HCT116 (cell line): ENCODE measurements at places on chromosomes 16 and 17. TPM values are rescaled to one million over a fixed set of nuclear protein-coding genes. Genes with fewer than 3 reads are reported as not detected.

GRCh38 chr17:6048486-6048885 is 21.7 kb upstream of the WSCD1 start:
- no peak overlapping the region for H3K4me3 ChIP-seq
- DNase-seq: no peak
- H3K4me1 ChIP-seq: no peaks in the 10 kb centered on the region
- H3K27ac ChIP-seq: no peak overlapping the region
- no peaks in the 10 kb centered on the region for H3K36me3 ChIP-seq

GRCh38 chr17:73214008-73214407 is 21.2 kb downstream of the COG1 start:
- no peaks in the 10 kb centered on the region; the same call in 1 of the 2 replicates for H3K4me1 ChIP-seq
- no peak overlapping the region for H3K4me3 ChIP-seq
- H3K27me3 ChIP-seq: no peaks in the 10 kb centered on the region
- H3K36me3 ChIP-seq: peaks cover 18% of the 10 kb centered on the region
- H3K27ac ChIP-seq: no peak overlapping the region

ARL5C gene
- not detected for total RNA-seq

DNA sequence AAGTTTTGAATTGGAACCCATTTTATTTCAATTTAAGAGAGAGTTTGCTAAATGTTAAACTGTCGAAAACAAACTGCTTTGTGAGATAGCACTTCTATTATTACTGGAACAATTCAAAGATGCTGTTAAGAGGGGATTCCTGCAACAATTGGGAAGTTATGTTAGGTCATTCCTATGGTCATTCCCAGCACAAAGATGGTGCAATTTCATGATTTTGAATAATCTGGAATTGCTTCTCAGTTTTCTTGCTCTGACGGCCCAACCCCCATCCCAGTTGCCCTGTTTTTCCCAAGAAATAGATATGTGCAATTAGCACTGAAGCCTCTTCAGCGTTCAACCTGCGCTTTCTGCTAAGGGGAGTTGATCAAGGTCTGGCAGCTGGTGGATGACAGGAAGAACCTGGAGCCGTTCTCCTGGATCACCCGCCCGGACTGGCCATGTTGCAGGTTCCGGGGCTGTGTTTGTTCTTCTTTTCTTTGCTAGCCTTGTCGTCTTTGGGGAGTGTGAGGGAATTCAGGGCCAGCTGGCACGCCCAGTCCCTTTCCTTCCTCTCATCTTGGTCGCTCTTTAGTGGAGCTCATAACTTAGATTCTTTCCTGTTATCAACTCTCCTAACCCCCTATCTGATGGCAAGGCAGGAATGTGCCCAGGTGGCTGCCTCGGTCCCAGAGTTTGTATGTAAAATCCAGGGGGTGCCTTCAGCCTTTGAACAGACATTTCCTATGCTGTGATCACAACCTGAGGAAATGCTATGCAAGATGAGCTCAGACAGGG is 29.0 kb upstream of the IRF8 start:
- H3K4me3 ChIP-seq: no peak overlapping the region
- H3K27me3 ChIP-seq: peaks cover 60% of the 10 kb centered on the region
- H3K27ac ChIP-seq: no peak overlapping the region
- DNase-seq: no peak
- no peaks in the 10 kb centered on the region for H3K36me3 ChIP-seq

DNA sequence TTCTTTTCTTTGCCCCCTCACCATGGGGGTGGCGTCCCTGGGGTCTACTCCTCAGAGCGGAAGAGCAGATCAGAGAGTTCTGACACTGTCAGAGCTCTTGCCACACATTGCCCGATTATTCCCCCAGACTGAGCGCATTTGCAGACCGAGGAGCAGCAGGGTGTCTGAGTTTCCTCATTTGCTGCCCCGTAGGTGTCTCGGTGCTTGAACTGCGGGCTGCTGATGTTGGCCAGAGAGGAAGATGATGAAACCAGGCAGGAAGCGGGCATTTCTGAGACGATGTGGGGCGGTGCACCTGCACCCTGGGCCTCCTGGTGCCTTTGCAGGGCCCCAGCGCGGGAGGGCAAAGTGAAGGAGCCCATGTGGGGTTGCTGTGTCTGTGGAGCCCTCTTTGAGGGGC is 55.2 kb downstream of the ARSG start:
- H3K4me1 ChIP-seq: peaks cover 26% of the 10 kb centered on the region
- H3K36me3 ChIP-seq: no peaks in the 10 kb centered on the region
- no peak overlapping the region for H3K4me3 ChIP-seq
- H3K27me3 ChIP-seq: no peaks in the 10 kb centered on the region
- DNase-seq: no peak

GRCh38 chr16:13056607-13057006 is 155.2 kb downstream of the SHISA9 start:
- H3K4me3 ChIP-seq: no peak overlapping the region
- H3K36me3 ChIP-seq: no peaks in the 10 kb centered on the region
- H3K4me1 ChIP-seq: no peaks in the 10 kb centered on the region
- no peaks in the 10 kb centered on the region for H3K27me3 ChIP-seq
- no peak overlapping the region for H3K27ac ChIP-seq

PRDM7 gene
- total RNA-seq: 0.07 TPM

DNA sequence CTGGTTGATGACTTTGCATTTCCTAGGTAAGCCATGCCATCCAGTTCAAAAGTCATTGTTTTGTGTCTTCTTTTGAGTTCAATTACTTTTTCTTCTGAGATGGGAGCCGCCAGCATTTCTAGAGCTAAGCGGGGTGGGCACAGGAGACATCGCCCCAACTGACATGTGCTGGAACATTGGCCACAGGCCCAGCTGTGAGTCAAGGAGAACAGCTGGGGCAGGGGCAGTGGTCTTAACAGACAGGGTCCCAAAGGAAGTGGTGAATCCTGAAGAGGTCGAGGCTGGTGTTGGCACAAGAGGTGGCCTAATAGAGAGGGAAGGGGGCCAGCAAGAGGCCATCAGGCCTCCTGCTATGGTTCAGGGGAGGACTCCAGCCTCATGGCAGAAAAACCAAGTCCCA is 17.1 kb downstream of the RAB11FIP4 start:
- no peaks in the 10 kb centered on the region for H3K36me3 ChIP-seq
- no peaks in the 10 kb centered on the region for H3K4me1 ChIP-seq
- no peak overlapping the region for H3K27ac ChIP-seq
- no peak for DNase-seq
- no peak overlapping the region for H3K4me3 ChIP-seq
- 0 out of 2 replicates have a peak, but pooled peaks cover 4% of the 10 kb centered on the region for H3K27me3 ChIP-seq

DNA sequence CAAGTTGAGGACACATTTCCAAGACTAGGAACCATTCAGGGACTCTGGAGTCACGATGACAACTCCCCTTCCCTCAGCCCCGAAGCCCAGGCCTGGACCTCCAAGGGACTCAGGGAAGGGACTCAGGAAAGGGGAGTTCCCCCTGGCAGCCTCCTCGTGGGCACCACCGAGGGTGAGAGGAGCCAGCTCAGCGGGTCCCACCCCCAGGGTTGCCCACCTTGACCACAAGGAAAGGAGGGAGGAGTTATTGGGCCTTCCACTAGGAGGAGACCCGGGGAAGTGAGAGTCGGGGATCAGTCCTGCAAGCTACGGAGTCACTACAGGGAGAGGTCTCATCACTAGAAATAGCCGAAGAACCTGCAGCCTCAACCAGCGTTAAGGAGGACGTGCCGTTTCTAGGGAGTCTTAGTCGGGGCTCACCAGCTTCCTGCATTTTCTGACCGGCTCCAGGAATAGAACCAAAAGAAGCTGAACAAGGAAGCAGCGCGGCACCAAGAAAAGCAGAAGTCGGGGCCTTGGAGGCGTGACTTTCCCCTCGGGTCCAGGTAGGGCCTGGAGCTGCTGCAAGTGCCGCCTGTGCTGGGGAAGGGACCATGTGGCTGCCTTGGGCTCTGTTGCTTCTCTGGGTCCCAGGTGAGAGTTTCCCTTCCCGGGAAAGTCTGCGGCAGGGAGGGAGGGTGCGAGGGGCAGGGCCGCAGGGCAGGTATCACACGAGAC is at the start of gene CD300A:
Gene CD300A, plus strand, starts transcription at position 524 of the 717 bp plus-strand sequence. Its CDS starts 70 bp downstream, at position 594.
- no peaks in the 10 kb centered on the region for H3K27me3 ChIP-seq
- H3K36me3 ChIP-seq: no peaks in the 10 kb centered on the region
- H3K27ac ChIP-seq: no peak within 1 kb of the TSS
- DNase-seq: no peak

DNA sequence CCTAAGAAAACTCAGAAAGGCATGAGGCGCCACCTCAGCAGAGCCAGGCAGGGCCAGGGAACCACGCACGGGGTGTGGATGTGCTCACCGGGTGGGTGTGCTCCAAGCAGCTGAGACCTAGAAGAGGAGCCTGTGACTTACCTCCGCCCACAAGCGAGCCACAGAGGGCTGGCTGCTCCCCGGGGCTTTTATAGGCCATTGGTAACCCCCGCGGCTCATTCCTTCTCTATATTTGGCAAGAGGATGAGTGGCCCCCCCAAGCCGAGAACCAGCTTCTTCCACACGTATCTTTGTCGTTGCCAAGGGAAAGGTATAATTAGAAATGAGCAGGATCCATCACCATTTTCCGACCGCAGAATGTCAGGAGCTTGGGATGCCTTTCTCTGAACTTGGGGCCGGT is at the start of gene MYH3:
Gene MYH3, minus strand, starts transcription at position 162 of the 400 bp plus-strand sequence. CDS start 2,245 bp downstream, outside the sequence.
- H3K4me1 ChIP-seq: no peaks in the 10 kb centered on the region
- H3K27me3 ChIP-seq: no peaks in the 10 kb centered on the region
- DNase-seq: no peak
- H3K27ac ChIP-seq: no peak within 1 kb of the TSS
- H3K36me3 ChIP-seq: no peaks in the 10 kb centered on the region

NOD2 gene
- total RNA-seq: 5.4 TPM

DNA sequence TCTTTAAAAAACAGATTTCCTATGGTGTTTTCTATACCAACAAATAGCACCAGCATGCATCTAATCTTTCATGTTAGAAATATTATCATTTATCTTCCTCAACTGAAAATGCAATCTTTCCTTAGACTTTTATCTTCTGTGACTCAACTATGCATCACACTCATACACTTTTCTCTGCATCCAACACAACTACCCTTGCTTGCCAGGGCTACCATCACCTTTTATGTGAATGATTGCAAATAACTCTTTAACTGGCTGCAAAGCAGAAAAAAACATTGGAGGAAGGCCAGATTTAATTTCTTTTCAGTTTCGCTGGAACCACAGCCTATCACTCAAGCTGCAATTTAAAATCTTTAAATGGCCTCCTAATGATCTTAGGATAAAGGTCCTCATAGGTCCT is 212.9 kb downstream of the CDH8 start:
- H3K36me3 ChIP-seq: no peaks in the 10 kb centered on the region
- DNase-seq: no peak
- H3K27me3 ChIP-seq: no peaks in the 10 kb centered on the region
- no peaks in the 10 kb centered on the region for H3K4me1 ChIP-seq
- no peak overlapping the region for H3K27ac ChIP-seq

GGT6 gene
- total RNA-seq: 0.10 TPM

GRCh38 chr17:75640556-75641119 is 7.4 kb downstream of the SMIM5 start:
- peaks cover 32% of the 10 kb centered on the region for H3K4me1 ChIP-seq
- no peak for DNase-seq
- H3K27ac ChIP-seq: peak overlapping the region; percentile 44; the same call in 1 of the 2 replicates
- H3K4me3 ChIP-seq: no peak overlapping the region
- 0 out of 2 replicates have a peak, but pooled peaks cover 3% of the 10 kb centered on the region for H3K36me3 ChIP-seq
